CD4-positive, alpha-beta T cell treated with Interleukin-4 for 1 hour (primary cell): ENCODE measurements at places on chromosomes 2 and 18.
A peak's percentile ranks its signal among the peaks of the same experiment; 100 is the strongest.

DNA sequence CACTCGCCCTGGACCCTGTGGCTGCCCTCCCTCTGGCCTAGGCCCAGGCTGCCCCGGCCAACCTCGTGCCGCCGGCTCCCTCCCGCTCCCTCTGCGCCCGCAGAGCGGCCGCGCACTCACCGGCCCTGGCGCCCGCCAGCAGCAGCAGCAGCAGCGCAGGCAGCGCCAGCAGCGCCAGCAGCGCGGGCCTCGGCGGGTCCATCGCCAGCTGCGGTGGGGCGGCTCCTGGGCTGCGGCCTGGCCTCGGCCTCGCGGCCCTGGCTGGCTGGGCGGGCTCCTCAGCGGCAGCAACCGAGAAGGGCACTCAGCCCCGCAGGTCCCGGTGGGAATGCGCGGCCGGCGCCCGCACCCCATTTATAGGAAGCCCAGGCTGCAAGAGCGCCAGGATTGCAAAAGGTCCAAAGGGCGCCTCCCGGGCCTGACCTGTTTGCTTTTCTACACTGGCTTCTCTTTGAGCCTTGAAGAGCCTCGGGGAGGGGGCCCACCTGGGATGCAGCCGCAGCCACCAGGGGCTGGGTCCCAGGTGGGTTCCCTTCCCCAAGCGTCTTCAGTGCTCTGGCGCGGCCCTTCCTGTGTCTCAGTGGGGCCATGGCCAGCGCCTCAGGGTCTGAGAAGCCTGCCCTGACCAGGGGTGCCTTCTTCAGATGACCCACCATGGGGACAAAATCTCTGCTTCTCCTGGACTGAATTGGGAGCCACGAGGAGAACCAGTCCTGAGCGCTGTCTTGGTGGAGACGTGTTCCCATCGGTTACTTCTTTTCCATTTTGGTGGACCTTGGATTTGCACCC, at the start of gene APOB:
TSS of gene APOB (minus strand) at position 330 of the 789 bp plus-strand sequence. CDS start at position 202, 128 bp downstream.
- no peak for DNase-seq

DNA sequence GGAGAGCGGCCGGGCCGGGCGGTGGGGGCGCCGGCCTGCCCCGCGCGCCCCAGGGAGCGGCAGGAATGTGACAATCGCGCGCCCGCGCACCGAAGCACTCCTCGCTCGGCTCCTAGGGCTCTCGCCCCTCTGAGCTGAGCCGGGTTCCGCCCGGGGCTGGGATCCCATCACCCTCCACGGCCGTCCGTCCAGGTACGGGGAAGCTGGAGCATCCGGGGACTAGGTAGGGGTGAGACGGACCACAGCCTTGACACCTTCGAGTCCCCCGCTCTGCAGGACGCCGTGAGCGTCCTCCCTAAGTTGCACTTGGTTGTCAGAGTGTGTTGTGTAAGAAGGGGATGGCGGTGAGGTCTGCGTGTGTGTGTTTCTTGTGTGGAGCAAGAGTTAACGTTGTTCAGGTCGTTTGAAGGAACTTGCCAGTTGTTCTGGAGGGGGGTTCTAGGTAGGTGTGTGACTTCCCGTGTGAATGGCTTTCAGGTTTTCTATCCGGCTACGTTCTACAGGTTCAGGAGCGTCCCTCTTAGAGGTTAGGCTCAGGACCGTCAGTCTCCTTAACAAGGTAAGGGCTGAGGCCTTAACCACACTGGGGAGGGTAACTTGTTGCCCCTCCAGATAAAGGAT, 393 bp downstream of the IL1R1 start:
- DNase-seq = no peak

- peak; percentile 56 for DNase-seq
Observed at GRCh38 chr2:170816504-170817092, at the start of gene GAD1. TSS of gene GAD1 (plus strand) at chr2:170816887. CDS start at chr2:170818592, 1,705 bp downstream.

GRCh38 chr2:1455466-1455865, 42.2 kb downstream of the TPO start:
- DNase-seq = no peak

DNA sequence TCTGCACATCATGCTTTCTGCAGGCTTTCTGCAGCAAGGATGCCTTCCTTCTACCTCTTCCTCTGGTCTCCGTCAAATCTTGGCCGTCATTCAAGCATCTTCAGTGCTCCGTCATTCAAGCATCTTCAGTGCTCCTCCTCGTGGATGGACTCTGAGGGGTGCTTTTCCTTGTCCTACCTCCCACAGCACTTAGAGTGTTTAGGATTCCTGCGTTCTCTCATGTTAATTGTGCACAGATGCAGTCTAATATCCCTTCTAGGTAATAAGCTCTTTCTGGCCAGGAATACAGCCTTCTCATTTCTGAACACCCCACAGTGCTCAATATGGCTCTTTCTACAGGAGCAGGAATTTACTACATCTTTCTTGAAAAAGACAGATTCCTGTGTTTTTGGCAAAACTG, 59.8 kb downstream of the ZNF236 start:
- DNase-seq = no peak

DNA sequence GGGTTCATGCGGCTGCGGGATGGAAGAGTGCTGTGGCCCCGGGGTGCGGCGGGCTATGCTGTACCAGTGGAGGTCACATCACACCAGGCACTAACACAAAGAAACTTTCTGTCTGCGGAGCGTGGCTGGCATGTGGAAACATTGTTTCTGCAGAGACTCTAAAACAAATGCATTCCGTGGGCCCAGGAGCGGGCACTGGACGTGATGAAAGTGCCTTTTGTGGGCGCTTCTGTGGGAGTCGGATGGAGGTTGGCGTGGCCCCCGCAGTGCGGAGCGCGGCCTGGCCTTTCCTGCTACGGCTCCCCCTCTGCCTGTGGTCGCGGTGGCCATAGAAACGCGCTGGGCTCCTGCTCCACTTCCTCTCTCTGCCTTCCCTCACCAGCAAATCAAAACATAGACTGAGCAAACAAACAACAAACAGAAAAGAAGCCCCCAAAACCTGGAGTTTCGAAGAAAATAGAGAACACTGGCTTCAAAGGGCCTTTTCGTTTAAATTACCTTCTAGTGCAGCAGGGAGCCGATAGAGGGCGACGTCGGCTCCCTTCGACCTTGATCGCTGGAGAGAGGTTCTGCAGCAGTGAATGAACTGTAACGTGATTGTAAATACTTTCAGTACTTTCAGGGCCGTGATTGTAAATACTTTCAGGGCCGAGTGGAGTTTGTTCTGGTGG, 51.4 kb downstream of the KIF5C start:
- peak; percentile 57 for DNase-seq

GRCh38 chr2:95276244-95276887, 2.1 kb downstream of the PROM2 start:
- DNase-seq = no peak

- peak; percentile 18 for DNase-seq
Observed at GRCh38 chr18:24659827-24660720, 199.6 kb downstream of the HRH4 start.

GRCh38 chr18:61653823-61654551, 238.8 kb downstream of the RNF152 start:
- no peak for DNase-seq

GRCh38 chr18:46207985-46208384, 103.8 kb downstream of the HAUS1 start:
- DNase-seq = no peak

DNA sequence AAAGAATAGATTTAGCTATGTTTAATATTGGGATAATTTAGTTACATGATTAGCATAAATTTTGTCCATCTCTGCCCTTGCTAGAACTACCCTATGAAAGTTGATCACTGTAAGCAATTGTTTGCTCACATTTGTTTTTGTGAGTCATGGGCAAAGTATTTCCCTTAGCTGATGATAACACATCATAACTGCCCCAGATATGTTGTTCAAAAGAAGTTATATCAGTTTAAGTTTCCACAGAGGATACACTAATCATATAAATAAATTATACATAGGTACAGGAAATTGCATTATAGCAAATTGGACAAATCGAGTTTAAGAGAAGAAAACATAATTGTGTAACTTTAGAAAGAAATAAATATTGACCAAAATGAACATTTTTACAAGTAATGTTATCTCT, 223.2 kb upstream of the PIK3C3 start:
- DNase-seq = no peak

DNA sequence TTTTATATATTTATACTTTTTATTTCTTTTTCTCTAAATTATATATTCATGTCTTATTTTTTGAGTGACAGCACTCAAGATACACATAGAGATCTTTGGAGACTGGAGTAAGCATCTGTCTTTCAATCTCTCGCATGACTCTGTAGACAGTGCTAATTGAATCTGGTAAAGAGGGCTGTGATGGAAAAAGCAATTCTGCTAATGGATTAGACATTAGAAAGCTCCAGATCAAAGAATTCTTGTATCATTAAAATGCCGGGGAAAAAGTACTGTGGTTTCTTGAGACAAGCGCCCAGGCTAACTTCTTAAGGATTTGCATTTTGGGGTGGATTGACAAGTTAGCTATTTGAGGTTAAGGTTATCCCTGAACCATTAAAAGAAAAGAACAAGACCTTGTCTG, 383.1 kb upstream of the TNP1 start:
- DNase-seq = no peak

DNA sequence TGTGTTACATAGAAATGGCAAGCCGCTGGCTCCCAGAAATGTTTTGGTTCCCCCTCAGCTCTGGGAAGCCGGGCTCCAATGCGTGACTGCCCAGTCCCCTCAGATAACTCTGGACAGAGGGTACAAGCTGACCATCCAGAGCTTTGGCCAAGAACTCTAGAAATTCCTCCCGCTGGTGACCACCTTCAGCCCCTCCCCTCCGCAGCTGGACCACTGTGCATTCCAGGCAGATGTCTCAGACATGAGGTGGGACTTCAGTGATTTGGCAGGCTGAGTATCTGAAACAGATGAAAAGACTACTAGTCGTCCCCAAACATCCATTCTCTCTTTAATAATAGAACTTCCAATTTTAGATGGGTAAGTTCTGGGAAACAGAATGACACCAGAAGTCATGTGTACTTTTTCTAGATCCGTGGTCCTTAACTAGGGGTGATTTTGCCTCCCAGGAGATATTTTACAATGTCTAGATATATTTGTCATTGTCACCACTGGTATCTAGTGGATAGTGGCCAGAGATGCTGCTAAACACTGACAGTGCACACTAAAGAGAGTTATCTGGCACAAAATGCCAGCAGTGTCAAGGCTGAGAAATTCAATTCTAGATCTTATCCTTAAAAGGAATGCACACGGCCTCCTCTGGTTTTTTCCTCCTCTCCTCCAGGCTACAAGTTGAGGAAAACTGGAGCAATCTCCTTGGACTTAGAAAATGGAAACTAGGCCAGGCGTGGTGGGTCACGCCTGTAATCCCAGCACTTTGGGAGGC, 294.3 kb downstream of the SRBD1 start:
- DNase-seq = no peak

- no peak for DNase-seq
Observed at GRCh38 chr18:6807515-6808257, 78.2 kb downstream of the ARHGAP28 start.

- DNase-seq = no peak
Observed at GRCh38 chr2:42386682-42387081, 25.7 kb upstream of the COX7A2L start.

DNA sequence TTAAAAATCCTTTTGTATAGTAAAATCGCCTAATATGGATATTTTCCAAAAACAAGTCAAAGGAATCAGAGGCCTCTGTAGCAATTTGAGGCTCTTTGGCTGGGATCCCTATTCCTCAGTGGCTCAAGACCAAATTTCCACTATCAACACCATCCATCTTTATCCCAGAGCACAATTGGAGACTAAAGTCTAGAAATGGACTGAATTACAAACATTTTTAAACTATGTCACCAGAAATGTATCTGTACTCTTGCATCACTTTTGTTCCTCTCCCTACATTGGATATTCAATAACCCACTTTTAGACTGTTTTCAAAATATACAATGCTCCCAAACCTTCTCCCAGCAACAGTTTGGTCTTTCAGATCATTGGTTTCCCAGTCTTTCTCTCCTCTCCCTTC, 140.4 kb upstream of the KLHL29 start:
- DNase-seq = no peak

GRCh38 chr18:31702449-31702848, 18.1 kb upstream of the B4GALT6 start:
- no peak for DNase-seq

DNA sequence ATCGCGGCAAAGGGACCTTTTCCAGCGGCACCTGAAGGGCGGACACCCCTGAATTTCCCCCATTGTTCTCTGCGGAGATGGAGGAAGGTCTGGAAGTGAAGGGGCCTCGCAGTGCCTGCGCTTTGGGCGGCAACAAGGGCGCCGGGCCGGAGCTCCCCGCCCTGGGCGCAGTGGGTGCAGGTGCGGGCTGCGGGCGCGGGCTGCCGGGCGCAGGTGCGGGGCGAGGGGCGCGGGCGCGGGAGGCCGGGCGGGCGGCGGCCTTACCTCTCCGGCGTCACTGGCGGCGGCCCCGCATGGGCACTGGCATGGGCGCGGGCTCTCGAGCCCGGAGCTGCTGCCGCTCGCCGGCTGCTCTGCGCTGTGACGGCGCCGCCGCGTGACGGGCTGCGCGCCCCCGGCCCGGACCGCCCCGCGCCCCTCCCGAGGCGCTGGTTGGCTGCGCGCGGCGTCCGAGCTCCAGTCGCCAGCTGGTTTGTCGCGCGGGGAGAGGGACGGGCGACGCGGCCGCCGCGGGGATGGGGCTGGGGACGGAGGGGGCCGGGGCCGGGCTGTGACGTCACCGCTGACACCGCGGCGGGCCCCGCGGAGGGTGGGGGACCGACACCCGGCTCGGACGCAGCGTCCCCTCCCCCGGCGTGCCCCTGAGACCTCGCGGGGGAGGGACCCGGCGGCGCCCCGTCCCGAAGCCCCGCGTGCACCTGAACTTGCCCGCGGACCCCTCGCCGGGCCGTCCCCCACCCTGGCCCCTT, at the start of gene KIF1A:
TSS of gene KIF1A (minus strand) at position 362 of the 749 bp plus-strand sequence. CDS start 22,467 bp downstream, outside the sequence.
- no peak for DNase-seq

GRCh38 chr2:79994965-79995364, 309.6 kb downstream of the LRRTM1 start:
- no peak for DNase-seq
